ENCODE measurements at places on chromosomes 5 and 9.

- DNase-seq: no peak
These were observed 413.1 kb downstream of the KCTD16 start for GRCh38 chr5:144583541-144584449.

DNA sequence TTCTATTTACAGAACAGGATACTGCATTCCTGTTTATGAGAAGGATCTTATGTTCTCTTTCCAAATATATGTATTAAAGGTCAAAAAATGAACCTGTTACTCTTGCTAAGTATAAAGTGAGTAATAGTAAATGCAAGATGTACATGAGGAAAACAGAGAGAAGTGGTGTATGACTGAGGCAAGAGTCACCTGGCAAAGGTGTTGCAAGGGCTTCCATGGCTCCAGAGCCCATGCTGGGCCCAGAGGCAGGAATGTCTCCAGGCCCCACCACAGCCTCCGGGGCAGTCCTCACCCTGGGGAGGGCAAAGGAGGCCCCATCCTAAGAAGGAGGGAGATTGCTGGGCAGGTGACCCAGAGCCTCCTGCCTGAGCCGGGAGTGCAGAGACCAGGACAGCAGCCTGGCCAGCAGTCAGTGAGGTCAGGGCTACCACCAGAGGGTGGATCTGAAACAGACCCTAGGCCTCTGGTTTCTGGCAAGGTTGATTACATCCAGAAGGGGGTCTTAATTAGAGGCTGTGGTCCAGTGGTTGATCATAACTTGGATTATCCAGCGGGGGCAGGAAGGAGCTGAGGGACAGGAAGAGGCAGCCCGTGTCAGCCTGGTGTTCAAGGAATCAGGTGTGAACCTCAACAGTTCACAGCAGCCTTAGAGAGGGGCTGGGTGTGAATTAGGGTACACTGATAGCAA is 57.3 kb upstream of the CPLX2 start:
- DNase-seq: no peak

DNA sequence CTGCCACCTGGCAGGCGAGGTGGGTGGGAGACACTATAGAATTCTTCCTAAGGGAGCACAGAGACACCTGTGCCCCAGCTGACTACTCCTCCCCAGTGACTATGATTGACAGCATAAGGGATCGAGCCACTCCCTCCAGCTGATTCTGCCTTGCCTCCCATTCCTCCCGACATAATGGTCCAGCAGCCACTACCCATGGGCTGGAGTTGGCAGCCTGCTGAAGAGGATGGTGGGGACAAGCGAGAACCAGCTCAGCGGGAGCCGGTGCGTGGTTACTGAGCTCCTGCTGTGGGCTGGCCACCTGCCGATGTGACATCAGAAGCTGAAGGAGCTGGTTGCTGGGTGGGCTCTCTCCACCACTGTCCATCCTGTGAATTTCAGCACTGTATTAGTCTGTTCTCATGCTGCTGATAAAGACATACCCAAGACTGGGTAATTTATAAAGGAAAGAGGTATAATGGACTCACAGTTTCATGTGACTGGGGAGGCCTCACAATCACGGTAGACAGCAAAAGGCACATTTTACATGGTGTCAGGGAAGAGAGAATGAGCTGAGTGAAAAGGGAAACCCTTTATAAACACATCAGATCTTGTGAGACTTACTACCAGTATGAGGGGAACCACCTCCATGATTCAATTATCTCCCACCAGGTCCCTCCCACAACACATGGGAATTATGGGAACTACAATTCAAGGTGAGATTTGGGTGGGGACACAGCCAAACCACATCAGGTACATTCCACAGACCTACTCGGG is 12.1 kb upstream of the NCS1 start:
- no peak for DNase-seq

DNA sequence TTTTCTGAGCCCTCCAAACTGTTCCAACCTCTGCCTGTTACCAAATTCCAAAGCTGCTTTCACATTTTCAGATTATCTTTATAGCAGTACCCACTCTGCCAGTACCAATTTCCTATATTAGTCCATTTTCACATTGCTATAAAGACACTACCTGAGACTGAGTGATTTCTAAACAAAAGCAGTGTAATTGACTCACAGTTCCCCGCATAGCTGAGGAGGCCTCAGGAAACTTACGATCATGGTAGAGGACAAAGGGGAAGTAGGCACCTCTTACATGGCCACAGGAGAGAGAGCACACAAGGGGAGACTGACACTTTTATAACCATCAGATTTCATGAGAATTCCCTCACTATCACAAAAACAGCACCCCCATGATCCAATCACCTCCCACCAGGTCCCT is 105.0 kb downstream of the DTWD2 start:
- DNase-seq: no peak

DNA sequence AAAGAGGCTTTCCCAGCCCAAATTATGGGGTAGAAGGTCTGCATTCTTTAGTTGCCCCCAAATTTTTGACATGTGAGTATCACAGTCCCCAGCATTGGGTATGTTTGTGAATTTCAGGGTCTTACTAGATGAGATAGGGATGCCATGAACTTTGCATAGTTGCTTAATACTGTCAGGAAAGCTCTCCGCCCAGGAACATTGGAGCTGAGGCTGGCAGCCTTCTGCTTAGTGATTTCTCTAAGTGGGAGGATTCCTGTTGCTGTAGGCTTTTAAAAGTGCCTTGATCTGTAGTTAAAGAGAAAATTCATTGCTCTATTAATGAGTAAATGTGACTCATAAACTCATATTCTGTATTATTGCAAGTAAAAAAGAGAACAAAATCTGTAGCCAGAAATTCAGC is 206.9 kb downstream of the CAVIN4 start:
- DNase-seq: no peak

GRCh38 chr5:54646356-54647101 is 129.0 kb downstream of the SNX18 start:
- peak; percentile 65 for DNase-seq

DNA sequence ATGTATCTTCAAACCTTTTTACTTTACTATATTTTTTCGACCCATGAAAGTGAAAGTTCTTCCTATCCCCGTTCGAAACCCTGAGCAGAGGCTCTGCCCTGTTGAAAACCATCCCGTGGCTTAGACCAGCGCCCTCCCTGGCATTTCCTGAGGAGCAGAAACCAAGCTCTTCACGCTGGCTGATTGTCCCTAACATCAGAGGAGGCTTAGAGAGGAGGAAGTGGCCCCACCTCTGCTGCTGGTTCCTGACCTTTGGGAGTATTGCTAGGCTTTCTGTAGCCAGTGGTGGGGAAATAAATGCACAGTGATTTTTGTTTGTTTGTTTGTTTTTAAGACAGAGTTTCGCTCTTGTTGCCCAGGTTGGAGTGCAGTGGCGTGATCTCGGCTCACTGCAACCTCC is 4.2 kb upstream of the PTGES start:
- no peak for DNase-seq

GRCh38 chr5:149280802-149281201 is 9.1 kb downstream of the AFAP1L1 start:
- no peak for DNase-seq

DNA sequence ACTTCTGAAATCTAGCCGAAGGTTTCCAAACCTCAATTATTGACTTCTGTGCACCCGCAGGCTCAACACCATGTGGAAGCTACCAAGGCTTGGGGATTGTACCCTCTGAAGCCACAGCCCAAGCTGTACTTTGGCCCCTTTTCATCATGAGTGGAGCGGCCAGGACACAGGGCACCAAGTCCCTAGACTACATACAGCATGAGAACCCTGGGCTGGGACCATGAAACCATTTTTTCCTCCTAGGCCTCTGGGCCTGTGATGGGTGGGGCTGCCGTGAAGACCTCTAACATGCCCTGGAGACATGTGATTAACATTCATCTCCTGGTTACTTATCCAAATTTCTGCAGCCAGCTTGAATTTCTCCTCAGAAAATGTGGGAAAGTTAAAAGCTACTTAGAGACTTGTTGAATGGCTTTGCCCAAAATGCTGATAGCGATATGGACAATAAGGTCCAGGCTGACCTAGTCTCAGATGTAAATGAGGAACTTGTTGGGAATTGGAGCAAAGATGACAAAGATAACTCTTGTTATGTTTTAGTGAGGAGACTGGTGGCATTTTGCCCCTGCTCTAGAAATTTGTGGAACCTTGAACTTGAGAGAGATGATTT is 34.1 kb upstream of the CPLANE1 start:
- DNase-seq: no peak

DNA sequence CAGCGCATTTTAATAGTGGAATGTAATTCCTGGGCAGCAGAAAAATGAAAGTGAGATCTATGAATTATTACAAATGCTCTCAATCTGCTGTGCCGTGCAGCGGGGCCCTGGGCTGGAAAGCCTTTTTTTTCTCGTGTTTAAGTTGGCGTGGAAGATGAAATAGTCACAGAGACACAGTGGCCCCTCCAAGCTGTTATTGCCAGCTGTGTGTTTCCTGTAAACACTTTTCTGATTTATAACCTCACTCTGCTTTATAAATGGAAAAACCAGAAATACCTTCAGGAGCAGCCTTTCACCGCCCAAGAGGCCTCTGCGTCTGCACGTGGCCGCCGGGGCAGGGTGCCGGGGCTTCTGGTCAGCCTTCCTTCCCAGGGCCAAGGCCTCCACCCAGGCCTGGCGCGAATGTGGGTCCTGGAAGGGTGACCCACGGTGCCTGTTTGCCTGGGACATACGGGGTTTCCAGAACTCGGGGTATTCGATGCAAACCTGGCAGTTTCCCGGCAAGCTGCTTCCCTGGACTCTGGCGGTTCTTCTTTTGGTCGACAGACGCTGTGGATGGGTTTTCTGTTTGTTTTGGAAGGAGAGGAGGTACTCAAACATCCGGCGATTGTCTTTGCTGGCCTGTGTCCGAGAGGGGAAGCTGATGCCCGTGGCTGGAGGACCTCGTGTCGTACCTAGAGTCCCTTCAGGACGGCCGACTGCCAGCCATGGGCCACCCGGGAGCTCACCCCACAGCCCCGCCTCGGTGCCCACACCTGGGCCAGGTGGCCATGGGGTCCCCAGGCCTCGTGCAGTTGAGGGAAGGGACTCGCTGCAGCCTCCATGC is 256.7 kb downstream of the PARP8 start:
- no peak for DNase-seq

GRCh38 chr5:112697322-112697721 is 40.4 kb upstream of the APC start:
- DNase-seq: no peak

DNA sequence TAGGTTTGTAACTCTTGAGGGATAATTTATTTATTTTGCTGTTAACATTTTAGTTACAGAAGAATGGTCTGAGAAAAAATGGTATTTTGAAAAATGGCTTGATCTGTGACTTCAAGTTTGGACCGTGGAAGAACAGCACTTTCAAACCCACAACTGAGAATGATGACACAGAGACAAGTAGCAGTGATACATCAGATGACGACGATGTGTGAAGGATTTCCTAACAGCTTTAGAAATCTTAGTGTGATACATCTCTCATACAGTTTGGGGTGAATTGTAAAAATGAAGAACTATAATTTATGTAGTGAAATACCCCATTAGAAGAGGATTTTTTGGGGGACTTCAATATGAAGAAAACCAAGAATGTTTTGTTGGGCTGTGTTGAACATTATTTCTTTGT is 88.7 kb downstream of the GPBP1 start:
- DNase-seq: no peak

DNA sequence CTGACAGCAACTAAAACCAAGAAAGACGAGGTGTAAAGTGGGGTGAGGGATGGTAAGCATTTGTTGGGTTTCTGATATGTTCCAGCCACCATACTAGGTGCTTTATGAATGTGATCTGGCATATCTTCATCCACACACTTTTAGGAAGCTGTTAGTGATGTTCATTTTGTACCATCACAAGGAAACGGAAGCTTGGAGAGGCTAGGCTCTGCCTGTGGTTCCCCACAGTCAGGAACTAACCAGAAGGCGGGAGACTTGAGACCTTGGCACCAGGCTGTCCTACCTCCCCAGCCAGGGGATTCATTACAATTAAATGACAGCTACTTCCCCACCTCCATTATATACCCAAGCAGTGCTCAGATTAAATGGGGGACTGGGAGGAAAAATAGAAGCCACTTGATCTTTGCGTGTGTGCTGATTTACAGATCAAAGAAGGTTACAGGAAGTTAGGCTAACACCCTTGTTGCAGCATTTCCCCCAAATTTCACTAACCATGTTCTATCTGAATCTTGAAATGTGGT is 43.0 kb downstream of the SFXN1 start:
- DNase-seq: no peak

DNA sequence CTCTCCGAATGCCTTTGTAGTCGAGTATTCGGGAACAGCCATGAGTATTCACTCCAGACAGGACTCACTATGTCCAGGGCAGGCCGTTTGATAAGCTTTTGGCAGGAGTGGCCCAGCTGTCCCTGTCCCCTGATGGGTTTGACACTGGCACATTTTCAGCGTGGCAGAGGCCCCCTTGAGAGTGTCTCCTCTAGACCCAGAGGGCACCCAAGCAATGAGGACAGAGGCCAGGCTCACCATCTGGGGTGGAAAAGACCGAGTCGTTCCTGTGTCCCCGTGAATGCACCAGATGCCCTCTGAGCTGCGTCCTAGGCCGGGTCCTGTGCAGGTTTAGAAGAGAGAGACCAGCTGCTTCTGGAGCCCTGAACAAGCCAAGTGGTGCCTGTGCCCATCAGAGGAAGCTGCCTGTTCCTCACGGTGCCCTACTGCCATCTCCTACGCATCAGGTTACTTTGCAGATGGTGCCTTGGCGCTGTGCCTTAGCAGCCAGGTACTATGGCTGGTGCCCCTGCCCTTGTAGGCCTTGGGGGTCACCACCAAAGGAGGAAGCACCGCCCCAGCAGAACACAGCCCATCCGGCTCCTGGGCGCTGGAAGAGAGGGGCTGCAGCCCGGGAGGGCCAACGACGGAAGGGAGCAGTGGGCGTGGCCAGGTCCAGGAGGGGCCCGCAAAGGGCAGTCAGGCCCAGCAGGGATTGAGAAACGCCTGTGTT is 42.4 kb downstream of the LRSAM1 start:
- DNase-seq: no peak

- peak; percentile 32 for DNase-seq
These were observed 167.1 kb downstream of the NIPBL start for GRCh38 chr5:37043693-37044092.

DNA sequence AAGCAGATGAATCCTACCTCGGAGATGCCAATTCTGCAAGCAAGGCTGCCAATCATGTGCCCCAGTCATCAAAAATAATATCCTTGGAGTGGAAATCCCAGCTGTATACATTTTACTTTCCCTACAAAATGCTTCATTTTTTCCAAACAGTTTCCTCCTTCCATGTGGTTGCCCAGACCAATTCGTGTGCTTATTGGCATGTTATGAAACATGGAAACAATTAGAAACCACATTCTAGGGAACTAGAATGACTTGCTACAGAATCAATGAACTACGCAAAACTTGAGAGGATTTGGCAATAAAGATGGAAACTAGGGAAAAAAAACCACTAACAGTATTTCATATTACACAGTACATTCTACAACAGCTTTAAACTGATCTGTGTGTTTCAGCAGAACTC is 584.5 kb upstream of the DMAC1 start:
- no peak for DNase-seq
